Stomach (tissue), 19 donors: ENCODE measurements at places on chromosomes 4 and X. TPM values are rescaled to one million over a fixed set of nuclear protein-coding genes. Genes with fewer than 3 reads are reported as not detected.

GRCh38 chr4:188130355-188130754 is 8.9 kb upstream of the TRIML1 start:
- DNase-seq, result no peak
- no peak overlapping the region for H3K27ac ChIP-seq
- H3K36me3 ChIP-seq, result no peaks in the 10 kb centered on the region
- no peaks in the 10 kb centered on the region for H3K27me3 ChIP-seq
- no peak overlapping the region for H3K4me3 ChIP-seq

- no peak overlapping the region for H3K27ac ChIP-seq
- no peaks in the 10 kb centered on the region for H3K4me1 ChIP-seq
- DNase-seq, result no peak
These were observed 29.7 kb downstream of the NEK1 start for GRCh38 chr4:169582706-169583105.

GRCh38 chr4:173591760-173592159 is 61.7 kb upstream of the HAND2 start:
- no peaks in the 10 kb centered on the region for H3K4me1 ChIP-seq
- H3K27ac ChIP-seq, result no peak overlapping the region
- H3K4me3 ChIP-seq, result no peak overlapping the region
- no peak for DNase-seq
- no peaks in the 10 kb centered on the region for H3K27me3 ChIP-seq

DNA sequence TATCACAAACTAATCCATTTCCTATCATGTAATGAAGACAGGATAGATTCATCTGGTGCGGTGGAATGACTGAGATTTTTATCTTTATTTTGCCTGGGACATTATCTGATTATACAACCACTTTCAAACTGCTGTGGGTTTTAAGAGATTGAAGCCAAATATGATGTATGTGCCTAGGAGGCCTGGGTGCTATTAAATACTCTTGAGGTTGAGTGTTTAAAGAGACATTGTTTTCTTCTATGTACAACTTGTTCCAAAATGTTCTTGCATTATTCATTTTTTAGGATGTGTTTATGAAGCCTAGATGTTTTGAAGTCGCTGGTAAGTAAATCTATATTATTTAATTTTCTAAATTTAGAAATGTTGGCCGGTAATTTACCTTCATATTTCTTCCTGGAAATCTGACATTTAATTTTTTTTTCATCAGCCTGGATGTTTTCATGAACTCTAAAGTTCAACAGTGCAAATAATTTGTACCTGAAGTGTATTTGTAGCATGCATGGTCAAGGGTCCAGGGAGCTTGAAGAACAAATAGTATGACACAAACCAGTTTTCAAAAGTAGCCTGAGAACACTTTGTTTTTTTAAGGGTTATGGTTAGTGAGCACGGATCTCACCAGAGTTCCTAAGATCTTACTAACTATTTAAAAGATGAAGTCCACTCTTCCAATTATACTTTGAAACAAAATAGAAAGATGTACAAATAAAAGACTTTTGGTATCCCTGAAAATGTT is 72.8 kb upstream of the ATP8A1 start:
- H3K36me3 ChIP-seq, result no peaks in the 10 kb centered on the region
- no peak overlapping the region for H3K27ac ChIP-seq
- H3K27me3 ChIP-seq, result no peaks in the 10 kb centered on the region
- H3K4me3 ChIP-seq, result no peak overlapping the region
- DNase-seq, result no peak

DNA sequence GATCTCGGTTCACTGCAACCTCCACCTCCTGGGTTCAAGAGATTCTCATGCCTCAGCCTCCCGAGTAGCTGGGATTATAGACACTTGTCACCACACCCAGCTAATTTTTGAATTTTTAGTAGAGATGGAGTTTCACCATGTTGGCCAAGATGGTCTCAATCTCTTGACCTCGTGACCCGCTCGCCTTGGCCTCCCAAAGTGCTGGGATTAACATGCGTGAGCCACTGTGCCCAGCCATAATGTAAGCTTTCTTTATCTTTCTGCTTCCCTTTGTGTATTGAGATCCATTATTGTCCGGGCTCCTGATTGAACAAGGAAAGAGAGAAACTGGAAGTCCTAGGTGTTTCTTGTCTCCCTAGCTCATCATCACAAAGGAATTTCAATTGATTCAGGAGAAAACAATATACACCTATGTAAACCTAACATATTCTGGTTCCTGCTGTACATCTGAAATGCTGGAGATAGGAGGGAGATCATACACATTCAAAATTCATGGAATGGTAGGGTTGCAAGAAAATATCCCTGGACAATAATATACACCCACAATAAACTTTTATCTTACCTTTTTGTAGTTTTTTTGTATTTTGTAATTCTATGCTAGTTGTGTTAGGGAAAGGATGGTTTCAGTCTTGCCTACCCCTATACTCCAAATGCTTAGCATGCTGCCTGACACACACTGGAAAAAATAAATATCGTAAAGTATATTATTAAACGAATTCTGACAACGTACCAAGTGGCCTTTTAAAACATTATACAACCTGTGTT is 194.4 kb upstream of the HS3ST1 start:
- H3K4me1 ChIP-seq, result peaks cover 15% of the 10 kb centered on the region
- H3K36me3 ChIP-seq, result no peaks in the 10 kb centered on the region
- H3K27ac ChIP-seq, result no peak overlapping the region
- DNase-seq, result no peak
- H3K27me3 ChIP-seq, result no peaks in the 10 kb centered on the region
- no peak overlapping the region for H3K4me3 ChIP-seq

- DNase-seq, result peak; percentile 21
- H3K27me3 ChIP-seq, result peaks cover 19% of the 10 kb centered on the region
- no peak overlapping the region for H3K27ac ChIP-seq
- H3K4me3 ChIP-seq, result peak overlapping the region; percentile 50
- no peaks in the 10 kb centered on the region for H3K36me3 ChIP-seq
- H3K4me1 ChIP-seq, result peaks cover 53% of the 10 kb centered on the region
These were observed 5.6 kb downstream of the PDGFRA start for GRCh38 chr4:54234497-54235205.

GRCh38 chr4:121266982-121267381 is 102.9 kb upstream of the TNIP3 start:
- no peaks in the 10 kb centered on the region for H3K27me3 ChIP-seq
- no peak for DNase-seq
- H3K4me1 ChIP-seq, result no peaks in the 10 kb centered on the region
- H3K36me3 ChIP-seq, result no peaks in the 10 kb centered on the region
- H3K27ac ChIP-seq, result no peak overlapping the region

DNA sequence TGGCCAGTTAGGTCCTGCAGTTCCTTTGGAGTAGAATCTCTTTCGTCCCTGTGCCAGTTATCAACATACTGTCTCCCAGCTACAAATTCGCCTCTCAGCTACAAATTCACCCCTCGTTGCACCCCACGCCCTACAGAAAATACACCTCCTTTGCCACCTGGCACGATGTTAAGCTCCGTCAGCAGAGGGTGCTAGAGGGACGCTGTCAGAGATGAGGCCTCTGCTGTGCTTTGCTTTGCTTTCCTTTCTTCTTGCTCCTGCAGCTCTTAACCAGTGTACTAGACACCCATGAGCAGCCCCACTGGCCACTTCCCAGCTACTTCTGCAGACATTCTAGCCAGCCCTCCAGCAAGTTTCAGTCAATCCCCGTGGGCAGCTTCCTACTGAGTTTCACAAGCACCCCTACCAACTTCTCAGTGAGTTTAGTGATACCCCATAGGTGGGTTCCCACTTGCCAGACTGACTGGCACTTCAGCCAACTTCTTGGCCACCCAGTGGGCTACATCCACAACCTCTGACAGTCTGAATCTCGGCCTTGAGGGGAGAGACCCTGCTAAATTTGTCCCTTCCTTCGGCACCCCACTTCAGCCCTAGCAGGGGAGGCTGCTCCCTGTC is 21.8 kb downstream of the HAUS3 start:
- H3K4me3 ChIP-seq, result no peak overlapping the region
- H3K27ac ChIP-seq, result no peak overlapping the region
- H3K27me3 ChIP-seq, result no peaks in the 10 kb centered on the region
- DNase-seq, result peak; percentile 90

DNA sequence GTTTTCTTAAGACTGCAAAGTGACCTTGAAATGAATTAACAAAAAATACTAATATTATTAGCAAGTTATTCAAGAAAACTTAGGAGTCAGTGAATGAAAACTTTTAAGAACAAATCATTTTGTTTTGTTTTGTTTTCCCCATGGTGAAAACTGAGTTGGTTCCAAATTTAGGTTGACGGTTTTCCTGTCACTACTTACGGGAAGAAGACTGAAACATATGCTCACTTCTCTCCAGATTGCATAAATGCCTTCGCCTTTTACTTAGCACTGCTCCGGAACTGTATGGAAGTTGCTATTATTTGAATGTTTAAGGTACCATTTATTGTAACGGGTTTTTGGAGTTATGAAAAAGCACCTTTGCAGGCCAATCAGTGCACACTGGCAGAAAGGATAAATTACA is 42.8 kb downstream of the DOCK11 start:
- H3K4me3 ChIP-seq, result no peak overlapping the region
- no peak for DNase-seq
- H3K27ac ChIP-seq, result no peak overlapping the region
- H3K36me3 ChIP-seq, result no peaks in the 10 kb centered on the region

GRCh38 chrX:108439426-108439942 is at the start of gene COL4A5:
TSS of gene COL4A5 (plus strand) at chrX:108439838. CDS start at chrX:108440126, 288 bp downstream.
- H3K27ac ChIP-seq, result peak within 1 kb of the TSS; percentile 78
- no peaks in the 10 kb centered on the region for H3K4me1 ChIP-seq
- H3K36me3 ChIP-seq, result no peaks in the 10 kb centered on the region
- peak; percentile 49 for DNase-seq
- H3K27me3 ChIP-seq, result peaks cover 21% of the 10 kb centered on the region

- no peak overlapping the region for H3K4me3 ChIP-seq
- no peak overlapping the region for H3K27ac ChIP-seq
- no peak for DNase-seq
- H3K27me3 ChIP-seq, result no peaks in the 10 kb centered on the region
These were observed 214.0 kb upstream of the UGT8 start for GRCh38 chr4:114384629-114385028.

DNA sequence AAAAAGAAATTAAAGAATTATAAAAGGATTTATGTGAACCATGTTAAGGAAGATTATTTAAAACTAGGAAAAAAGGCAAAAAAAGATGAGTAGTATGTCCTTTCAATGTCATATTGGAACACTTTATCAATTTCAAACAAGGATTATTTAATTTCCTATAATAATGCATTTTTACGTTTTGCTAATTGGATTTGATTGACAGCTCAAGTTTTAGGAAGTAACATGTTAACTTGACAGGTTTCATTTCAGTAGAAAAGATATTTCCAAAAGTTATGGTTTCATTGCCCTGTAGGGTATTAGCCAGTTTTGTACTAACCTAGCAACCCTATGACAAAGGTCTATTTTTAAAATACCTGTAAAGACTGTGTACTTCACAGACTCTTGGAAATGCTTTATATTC is 379.6 kb upstream of the ZFP42 start:
- no peaks in the 10 kb centered on the region for H3K36me3 ChIP-seq
- no peak overlapping the region for H3K4me3 ChIP-seq
- H3K27ac ChIP-seq, result no peak overlapping the region
- H3K4me1 ChIP-seq, result no peaks in the 10 kb centered on the region
- DNase-seq, result no peak
- no peaks in the 10 kb centered on the region for H3K27me3 ChIP-seq

Gene PAK3
- total RNA-seq, result 4.6 TPM

Gene ERAS
- total RNA-seq, result not detected

Gene SOD3
- total RNA-seq, result 89.7 TPM

Gene MAGEB17
- total RNA-seq, result not detected

Gene GLRA3
- total RNA-seq, result not detected

Gene ABCG2
- total RNA-seq, result not detected

Gene RADX
- 4.8 TPM for total RNA-seq

Gene SLITRK4
- total RNA-seq, result not detected

Gene FGF5
- total RNA-seq, result not detected

Gene CRLF2
- not detected for total RNA-seq

Gene PNPLA4
- 1.4 TPM for total RNA-seq

Gene MAGED4
- total RNA-seq, result 2.2 TPM
